NCI-H1436 (cell line): ENCODE measurements at places on chromosomes 3 and 15.

GRCh38 chr3:42755681-42756578, 17.1 kb downstream of the CCDC13 start:
- no peak for DNase-seq

GRCh38 chr3:123960781-123961507, at the start of gene CCDC14:
Gene CCDC14 (minus strand): TSS chr3:123961229. CDS start chr3:123961173, 56 bp downstream.
- peak; percentile 99 for DNase-seq

- DNase-seq: no peak
Observed at GRCh38 chr3:13405614-13406013, 14.5 kb downstream of the NUP210 start.

GRCh38 chr3:142086581-142087090, 62.7 kb downstream of the TFDP2 start:
- no peak for DNase-seq

DNA sequence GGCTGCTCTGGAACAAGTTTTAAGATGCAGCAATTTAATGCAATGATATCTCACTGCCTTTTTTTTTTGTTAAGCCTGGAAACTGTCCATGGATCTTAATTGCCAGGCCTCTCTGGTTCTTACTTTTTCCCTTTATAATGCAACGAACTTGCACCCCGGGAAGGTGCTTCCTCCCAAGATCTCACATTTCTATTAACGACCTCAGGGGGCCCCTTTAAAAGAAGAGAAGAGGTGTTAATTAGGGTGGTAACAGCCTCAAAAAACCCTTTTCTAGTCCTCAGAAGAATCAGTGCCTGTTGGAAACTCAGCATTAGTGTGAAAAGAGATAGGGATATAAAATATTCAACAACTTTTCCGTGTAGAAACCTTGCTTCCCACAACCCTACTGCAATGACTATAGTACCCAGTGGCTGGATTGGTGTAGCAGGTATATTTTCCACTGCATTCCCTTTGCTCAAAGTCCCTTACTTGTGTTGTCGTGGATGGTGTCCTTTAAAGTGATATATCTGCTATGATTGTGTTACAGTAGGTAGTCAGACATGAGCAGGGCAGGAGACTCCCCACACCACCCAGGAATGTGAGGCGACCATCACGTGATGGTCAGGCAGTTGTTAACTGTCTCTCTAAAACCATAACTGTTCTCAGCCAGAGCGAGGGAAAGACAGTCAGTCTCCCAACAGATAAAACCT, 121.8 kb downstream of the CTNNB1 start:
- no peak for DNase-seq

- DNase-seq: no peak
Observed at GRCh38 chr3:35832140-35832571, 192.8 kb downstream of the ARPP21 start.

- no peak for DNase-seq
Observed at GRCh38 chr3:22373182-22373581, 622.2 kb upstream of the ZNF385D start.

DNA sequence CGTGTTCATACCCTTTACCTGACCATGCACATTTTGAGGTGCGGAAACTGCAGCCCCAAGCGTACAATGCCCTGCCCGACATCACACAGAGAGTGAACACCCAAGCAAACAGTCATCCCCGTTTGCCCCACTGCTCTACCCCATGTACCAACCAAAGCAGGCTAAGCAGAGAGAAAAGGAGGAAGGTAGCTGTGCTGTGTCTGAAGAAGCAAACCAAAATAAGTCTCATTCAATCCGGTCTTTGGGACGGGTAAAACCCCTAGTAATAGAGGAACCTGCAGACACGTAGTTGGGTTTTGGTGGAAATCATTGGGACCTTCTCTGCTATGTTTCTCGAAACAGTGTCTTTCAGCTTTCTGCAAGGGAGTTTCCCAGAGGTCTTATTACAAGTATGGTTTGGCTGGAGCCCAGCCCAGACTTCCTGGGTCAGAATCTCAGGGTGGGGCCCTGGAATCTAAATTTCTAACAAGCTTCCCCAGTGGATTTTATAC, 164.6 kb upstream of the HES1 start:
- DNase-seq: no peak

DNA sequence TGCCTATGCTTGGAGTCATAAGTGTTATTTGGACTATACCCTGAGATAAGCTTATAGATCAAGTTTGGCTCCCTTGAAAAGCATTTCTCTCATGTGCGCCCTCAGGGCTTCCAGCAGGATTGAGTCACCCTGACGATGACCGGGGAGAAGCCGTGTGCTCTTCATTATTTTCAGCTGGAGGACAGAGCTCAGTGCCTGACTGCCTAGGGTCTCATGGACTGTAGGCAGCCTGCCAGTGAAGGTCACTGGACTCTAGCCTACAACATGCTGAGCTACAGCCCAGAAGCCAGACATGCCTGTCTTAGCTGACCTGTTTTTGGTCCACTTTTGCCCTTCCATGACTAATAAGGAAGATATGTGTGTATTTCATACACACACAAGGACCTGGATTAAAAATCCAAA, 31.6 kb upstream of the NUDT16 start:
- DNase-seq: no peak

DNA sequence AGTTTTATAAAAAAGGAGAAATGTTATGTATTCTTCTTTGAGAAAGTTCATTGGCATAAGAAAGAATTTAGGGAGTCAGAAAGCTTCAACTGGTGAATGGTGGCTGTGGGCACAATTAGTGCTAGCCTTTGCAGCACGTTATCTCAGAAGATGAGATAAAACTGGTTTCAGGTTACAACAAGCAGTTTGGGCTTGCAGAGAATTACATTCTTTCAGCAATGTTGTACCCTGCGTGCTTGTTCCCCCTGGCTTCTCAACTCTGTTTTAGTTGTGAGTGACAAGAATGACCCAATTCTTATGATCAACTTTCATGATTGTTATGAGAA, 31.6 kb upstream of the ACP3 start:
- DNase-seq: no peak

DNA sequence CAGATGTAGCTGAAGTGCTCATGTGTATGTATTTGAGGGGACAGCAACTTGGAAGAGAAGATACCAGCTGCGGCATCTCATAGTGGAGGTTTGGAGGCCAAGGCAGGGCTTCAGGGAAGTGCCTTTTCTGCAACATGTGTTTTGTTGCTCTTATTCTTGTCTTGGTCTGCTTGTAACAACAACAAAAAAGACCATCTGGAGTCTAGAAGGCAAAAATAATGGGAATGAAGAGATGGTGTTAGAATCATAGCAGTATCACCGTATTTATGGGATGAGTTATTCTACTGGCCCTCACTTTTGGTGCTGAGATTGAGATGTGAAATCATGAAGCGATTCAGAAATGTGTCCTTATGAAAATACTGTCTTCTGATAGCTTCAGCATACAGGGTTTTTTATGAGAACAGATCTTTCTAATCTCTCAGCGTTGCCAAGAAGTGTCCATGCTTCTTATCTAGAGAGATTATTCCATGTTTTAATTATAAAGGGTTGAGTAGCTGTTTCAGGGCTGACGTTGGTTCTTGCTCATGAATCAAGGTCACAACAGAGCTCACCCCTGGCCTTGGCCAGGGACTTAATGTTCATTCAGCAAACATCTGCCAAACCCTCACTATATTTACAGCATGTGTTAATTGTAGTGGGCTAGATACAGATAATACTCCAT, 58.0 kb downstream of the ITPR1 start:
- DNase-seq: no peak

GRCh38 chr15:48177383-48177765, 721 bp downstream of the MYEF2 start:
- peak; percentile 56 for DNase-seq

GRCh38 chr15:89975482-89976245, 25.5 kb upstream of the ZNF710 start:
- no peak for DNase-seq

- DNase-seq: no peak
Observed at GRCh38 chr15:96334705-96335410, 4.4 kb downstream of the NR2F2 start.

GRCh38 chr3:48985831-48986376, 4.1 kb upstream of the P4HTM start:
- no peak for DNase-seq

DNA sequence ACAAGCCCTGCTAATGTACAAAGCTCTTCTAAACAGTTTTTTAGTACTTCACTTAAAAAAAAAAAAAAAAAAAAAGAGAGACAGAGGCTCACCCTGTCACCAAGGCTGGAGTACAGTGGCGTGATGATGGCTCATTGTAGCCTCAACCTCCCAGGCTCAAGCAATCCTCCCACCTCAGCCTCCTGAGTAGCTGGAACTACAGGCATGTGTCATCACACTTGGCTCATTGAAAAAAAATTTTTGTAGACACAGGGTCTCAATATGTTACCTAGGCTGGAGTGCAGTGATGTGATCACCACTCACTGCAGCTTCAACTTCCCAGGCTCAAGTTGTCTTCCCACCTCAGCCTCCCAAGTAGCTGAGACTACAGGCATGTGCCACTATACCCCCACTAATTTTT, 47.6 kb upstream of the HEG1 start:
- no peak for DNase-seq

DNA sequence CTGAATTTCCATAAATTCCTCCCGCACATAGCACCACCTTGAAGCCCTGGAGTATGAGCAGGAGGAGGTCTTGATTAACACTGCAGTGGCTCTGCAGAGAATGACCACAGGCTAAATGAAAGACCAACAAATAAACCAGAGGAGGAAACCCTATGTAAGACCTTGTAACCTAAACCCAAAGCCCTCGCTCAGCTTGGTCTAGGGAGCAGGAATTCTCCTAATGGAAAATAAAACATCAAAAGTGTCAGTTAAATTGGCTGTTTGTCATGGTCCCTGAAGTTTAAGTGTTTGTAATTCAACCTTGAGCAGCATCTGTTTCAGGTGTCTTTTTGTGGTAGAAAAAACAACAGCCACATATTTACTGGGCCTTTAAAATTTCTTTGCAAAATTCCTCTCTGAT, 9.2 kb upstream of the UBE2Q2 start:
- no peak for DNase-seq

GRCh38 chr3:134590766-134591165, 60.1 kb downstream of the KY start:
- DNase-seq: no peak

DNA sequence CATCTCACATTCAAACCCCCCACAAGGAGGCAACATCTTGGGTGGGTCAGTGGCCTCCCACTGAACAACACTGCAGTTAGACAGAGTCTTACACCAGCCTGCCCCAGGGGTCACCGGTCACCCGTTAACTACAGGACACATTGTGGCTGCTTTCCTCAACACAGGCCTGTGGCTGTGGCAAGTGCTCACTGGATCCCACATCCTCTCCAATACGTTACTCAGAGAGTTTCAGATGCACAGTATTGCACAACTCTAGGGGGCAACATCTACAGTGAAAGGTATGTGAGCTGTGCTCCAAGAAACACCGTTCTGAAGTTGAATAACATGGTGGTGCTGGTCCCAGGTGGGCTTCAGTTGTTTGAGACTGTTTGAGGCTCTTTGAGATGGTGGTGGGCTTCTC, 41.0 kb downstream of the CTDSPL start:
- no peak for DNase-seq

DNA sequence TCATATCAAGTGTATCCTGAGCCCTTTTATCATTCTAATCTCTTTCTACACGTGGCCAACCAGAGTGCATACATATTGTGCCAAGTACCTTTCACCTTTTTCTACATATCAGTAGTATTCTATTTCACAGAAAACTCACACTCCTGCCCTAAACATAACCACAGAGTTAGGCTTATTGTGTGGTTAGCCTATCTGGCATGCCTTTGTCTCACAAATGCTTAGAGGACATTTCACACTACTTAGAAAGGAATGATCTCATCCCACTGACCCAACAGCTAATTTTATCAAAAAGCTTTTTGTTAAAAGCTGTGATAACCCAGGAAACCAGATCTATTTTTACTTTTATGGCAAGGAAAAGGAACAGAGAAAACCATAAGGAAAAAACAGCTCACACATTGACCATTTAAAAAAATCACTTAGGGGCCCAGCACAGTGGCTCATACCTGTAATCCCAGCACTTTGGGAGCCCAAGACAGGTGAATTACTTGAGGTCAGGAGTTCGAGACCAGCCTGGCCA, 17.8 kb upstream of the MAP4 start:
- no peak for DNase-seq
